ENCODE measurements at places on chromosomes 6 and 20. TPM values are rescaled to one million over a fixed set of nuclear protein-coding genes. Genes with fewer than 3 reads are reported as not detected.

DNA sequence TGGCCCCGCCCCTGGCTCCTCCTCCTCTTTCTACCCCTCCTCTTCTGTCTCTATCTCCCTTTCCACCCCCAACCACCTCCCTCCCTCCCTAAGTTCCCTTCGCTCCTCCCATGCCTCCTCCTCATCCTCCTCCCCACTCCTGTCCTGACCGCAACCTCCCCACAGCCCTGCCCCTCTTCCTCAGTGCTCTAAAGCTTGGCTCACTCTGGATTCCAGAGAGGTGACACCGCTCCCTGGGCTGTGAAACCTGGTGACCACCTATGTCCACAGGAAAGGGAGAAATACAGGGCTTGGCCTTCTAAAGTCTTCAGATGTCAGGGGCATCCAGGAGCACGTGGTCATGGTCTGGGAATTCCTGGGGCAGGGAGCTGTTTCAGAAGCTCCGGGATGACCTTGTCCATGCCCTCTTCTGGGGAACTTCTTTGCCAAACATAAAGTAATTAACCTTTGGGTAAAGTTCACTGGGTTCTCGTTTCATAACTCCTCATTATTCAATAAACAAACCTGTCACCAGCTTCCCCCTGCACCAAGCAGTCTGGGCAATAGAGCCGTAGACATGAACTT, 345 bp upstream of the CST5 start:
- no peaks in the 10 kb centered on the region for H3K36me3 ChIP-seq
- DNase-seq: no peak
- no peak overlapping the region for H3K27ac ChIP-seq
- H3K27me3 ChIP-seq: no peaks in the 10 kb centered on the region
- no peak overlapping the region for H3K4me3 ChIP-seq

Gene RBBP8NL
- 5.9 TPM for total RNA-seq

- H3K27ac ChIP-seq: no peak overlapping the region
- no peaks in the 10 kb centered on the region for H3K4me1 ChIP-seq
- H3K36me3 ChIP-seq: no peaks in the 10 kb centered on the region
- no peaks in the 10 kb centered on the region for H3K27me3 ChIP-seq
Measured at GRCh38 chr6:95094751-95095663, 482.3 kb upstream of the MANEA start.

DNA sequence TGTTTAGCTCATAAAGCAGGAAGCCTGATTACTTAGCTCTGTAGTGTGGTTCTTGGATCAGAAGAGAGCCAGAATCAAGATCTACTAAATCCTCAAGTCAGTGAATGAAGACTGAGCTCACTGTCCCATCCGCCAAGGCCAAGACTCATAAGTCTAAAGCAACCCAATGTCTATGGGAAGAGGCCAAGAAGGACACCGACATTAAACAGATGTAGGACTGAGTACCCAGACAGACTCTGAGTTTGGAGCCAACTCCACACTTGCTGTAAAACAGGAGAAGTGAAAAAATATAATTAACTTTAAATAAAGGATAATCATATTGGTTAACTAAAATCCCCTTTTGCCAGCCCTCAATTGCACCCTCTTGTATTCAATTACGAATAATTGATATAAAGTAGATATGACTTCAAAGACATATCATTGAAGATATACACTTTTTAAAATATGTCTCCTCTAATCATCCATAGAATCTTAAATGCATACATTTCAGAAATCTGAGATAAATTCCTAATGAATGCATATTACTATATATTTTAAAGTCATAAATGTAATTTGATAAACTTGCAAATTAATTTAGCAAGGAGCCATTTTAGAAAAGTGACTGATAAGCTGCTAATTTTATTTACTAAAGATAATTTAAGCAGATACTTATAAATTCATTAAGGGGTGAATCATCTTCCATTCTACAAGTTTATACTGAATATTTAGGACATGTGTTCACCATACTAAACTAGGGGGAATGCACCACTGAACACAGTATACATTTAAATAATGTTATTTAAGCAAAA, 617.0 kb upstream of the ARID1B start:
- no peak for DNase-seq
- H3K36me3 ChIP-seq: no peaks in the 10 kb centered on the region
- H3K27ac ChIP-seq: no peak overlapping the region
- no peak overlapping the region for H3K4me3 ChIP-seq
- H3K4me1 ChIP-seq: no peaks in the 10 kb centered on the region

Gene CDH26
- total RNA-seq: 0.45 TPM

Gene PRDM1
- total RNA-seq: 7.2 TPM

Gene JPH2
- total RNA-seq: 1.3 TPM

Gene BNIP5
- total RNA-seq: 7.8 TPM

Gene MAP3K5
- 17.1 TPM for total RNA-seq

Gene TFAP2C
- total RNA-seq: 1.3 TPM

- no peak for DNase-seq
- H3K27me3 ChIP-seq: no peaks in the 10 kb centered on the region
- H3K4me3 ChIP-seq: no peak overlapping the region
- no peaks in the 10 kb centered on the region for H3K4me1 ChIP-seq
- H3K27ac ChIP-seq: no peak overlapping the region
Measured at GRCh38 chr6:169677096-169677495, 24.7 kb downstream of the WDR27 start.

Gene DNAAF9
- 1.2 TPM for total RNA-seq

All from colonic mucosa (tissue), 4 donors.